ENCODE measurements at places on chromosomes 2 and 18.

DNA sequence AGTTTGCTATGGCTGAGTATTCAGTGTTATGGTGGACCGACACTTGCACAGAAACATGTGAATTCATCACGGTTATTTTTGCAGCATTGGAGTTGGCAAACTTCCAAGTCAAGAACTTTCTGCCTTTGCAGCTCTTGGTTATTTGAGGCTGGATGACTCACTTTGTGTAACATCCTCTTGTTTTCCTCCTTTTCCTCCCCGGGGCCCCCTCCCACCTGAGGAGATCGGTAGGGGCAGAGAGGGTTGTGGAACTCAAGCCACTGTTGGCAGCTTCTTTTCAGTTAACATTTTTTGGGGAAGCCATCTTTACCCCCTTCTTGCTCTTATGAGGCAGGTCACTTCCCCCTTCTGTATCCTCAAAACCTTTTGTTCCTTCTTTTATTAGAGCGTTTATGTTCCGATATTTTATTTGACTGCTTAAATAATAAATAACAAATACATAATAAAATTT, 48.6 kb downstream of the DDX1 start:
- no peak for DNase-seq

DNA sequence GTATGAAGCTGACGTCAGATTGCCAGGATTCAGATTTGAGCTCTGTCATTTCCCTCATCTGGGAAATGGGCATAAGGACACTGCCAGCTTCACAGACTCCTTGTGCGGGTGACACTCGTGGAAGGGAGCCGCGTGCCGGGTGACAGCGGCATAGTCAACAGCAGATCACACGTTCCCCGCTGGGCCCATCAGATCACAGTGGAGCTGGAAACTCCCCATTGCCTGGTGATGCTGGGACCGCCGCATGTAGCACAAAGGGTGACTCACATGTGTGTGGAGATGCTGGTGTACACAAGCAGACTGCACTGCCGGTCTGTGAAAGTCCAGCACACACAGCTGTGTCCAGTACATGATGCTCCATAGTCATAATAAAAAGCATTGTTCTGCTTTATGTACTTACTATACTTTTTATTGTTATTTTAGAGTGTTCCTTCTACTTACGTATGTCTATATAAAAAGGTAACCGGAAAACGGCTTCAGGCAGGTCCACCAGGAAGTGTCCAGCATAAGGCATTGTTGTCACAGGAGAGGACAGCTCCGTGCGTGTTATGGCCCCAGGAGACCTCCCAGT, 31.8 kb downstream of the SALL3 start:
- DNase-seq: no peak

DNA sequence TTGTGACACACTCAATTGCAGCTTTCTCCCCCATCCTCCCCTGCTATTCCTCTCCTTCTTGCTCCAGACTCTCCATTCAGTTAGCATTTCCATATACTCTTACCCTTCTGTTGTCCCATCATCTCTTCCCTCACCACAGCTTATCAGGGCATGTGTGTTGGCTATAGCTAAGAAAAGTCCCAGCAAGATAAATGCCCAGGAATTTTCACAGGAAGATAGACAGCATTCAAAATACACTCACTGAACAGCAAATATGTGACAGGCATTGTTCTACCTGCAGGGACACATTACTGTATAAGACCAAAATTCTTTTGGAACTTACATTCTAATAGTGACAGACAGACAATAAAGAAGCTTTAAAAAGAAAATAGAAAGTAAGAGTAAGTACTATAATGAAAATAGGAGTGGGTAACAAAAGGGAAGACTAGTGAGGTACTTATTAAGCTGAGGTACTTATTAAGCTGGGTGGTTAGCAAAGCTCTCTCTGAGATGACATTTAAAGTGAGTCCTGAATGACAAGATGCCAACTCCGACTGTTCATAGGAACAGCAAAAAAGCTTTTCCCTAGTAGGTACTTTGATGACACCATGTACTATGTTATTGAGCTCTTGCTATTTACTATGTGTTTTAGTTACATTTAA, 86.2 kb downstream of the CHN1 start:
- no peak for DNase-seq

- no peak for DNase-seq
Observed at GRCh38 chr18:24136967-24137373, 1.9 kb upstream of the CABYR start.

DNA sequence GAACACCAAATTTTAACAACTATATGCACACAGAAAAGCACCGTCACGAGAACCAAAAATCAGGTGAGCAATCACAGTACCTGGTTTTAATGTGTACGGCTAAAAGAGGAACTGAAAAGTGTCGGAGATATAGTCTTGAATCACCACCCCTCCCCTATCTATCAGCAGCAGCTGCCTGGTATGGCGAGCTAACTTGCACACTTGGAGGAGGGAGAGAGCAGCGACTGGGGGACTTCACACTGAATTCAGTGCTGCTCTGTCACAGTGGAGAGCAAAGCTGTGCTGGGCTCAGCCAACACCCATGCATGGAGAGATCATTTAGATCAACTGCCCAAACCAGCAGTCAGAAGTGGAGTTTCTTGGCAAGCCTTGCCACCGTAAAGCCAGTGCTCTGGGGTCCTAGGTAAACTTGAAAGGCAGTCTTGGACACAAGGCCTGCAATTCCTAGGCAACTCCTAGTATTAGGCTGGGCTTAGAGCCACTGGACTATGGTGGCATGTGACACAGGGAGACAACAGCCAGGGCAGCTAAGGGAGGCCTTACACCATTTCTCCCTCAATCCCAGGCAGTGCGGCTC, 89.2 kb upstream of the CD226 start:
- DNase-seq: no peak

- no peak for DNase-seq
Observed at GRCh38 chr18:24878289-24878688, 417.9 kb downstream of the HRH4 start.

DNA sequence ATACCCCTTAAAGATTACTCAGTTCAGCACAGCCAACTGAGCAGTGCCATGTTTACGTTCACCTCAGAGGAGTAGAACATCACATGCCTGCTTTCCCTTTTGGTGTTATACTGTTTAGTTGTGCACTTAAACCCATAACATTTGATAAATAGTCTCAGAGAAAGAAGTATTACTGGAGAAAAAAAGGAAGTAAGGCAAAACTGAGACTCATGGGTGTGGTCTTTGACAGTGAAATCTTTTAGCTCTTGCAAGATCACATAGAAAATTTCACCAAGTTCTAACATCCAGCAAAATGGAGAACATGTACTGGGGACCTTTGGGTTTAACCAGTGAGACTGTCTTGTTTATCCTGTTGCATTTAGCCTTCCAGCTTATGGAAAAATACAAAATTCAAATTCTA, 5.6 kb downstream of the TANK start:
- DNase-seq: no peak

DNA sequence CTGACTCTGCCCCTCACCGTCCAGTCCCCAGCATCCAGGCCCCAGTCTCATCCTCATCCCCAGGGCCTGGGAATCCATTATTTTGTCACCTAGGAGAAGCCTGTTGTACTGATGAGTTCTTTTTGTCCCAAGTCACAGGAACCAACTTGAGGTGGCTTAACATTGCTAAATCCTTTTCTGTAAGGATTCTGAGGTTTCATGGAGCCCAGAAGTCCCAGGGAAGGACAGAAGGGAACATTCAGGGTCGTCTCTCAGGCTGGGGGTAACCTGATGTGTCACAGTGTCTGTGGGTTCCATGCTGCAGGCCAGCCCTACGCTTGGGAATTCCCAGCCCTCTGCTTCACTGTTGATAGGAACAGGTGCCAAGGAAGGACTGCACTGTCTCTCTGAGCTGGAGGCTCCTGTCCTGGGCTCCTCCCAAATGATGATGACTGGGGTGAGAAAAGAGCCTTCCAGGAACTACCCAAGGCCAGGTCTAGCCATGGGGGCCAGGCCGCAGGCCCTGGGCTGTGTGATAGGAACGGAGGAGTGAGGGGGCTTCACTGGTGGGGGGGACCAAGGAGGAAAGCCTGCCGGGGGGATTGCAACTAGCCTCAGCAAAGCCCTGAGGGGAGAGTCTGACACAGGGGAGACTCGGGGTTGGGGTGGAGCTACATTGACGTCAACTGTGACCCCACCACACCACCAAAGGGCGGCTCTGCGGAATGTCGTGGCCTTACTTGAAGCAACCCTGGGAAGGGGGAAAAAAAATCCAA, 145.7 kb downstream of the SMAD7 start:
- DNase-seq: peak; percentile 34

DNA sequence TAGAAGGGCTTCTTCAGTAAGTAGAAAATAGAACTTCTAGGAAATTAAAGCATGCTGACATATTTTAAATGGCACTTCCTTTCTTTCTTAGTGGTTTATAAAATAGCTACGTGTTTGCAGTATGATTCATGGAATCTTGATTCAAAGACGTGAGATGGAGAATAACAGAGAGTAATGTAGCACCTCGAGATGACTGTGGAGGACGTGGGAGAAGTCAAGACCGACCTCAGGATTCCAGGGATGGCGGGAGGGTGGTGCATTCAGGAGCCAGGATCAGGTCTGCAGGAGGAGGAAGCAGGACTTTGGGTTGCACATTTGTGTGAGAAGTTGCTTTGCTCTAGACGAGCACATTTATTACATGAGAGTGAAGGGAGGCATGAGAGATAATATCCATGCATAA, 56.0 kb downstream of the DCDC2C start:
- DNase-seq: no peak

- DNase-seq: no peak
Observed at GRCh38 chr18:54612237-54612636, 21.2 kb downstream of the DYNAP start.

DNA sequence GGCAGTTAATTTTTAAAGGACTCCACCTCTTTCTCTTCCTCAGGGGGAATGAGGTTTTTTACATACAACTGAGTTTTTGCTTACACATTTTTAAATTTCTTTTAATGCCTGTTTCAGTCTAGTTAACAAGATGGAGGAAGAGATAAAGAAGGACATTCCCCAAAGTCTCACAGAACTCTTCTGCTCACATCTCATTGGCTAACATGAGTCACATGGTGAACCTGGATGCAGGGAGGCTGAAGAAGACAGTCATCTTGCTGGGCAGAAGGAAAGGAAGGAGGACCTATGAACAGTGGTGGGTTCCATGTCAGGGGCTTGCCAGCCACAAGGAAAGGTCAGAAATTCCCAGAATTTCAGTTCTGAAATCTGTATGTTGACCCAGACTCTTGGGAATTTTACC, 10.4 kb upstream of the ST8SIA5 start:
- DNase-seq: no peak

DNA sequence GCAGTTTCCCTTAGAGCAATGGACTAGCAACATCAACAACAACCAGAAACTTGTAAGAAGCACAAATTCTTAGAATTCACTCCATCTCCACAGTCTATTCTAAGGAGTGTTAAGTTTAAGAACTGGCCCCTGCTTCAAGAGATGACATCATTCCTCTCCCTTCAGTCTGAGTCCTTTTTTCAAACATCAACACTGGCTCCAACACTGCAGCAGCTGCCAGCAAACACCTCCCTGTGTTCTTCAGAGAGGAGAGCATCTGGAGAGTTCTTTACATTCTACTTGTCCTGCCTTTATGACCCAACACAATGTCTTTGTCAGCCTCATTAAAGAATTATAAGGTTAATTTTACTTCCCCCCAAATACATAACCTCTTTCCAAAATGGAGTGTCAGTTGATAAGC, 122.3 kb downstream of the HNMT start:
- DNase-seq: no peak

GRCh38 chr2:112881217-112881985, 29.6 kb upstream of the IL37 start:
- DNase-seq: peak; percentile 45

GRCh38 chr2:119384971-119385370, 18.2 kb downstream of the DBI start:
- DNase-seq: no peak

- no peak for DNase-seq
Observed at GRCh38 chr2:109457794-109458193, 156.0 kb downstream of the SEPTIN10 start.

- peak; percentile 71 for DNase-seq
Observed at GRCh38 chr2:36597532-36598377, at the start of gene FEZ2. Gene FEZ2 (minus strand): TSS chr2:36598168. CDS start chr2:36598142, 26 bp downstream.

GRCh38 chr2:120320318-120320851, 25.6 kb upstream of the INHBB start:
- no peak for DNase-seq

All from head of caudate nucleus (tissue), 42 donors.